ENCODE measurements at places on chromosomes 3 and 15.

GRCh38 chr3:105916767-105917166 lies 48.0 kb upstream of the CBLB start:
- no peak for DNase-seq

- no peak for DNase-seq
Observed at GRCh38 chr15:25664761-25665160, 198.4 kb downstream of the ATP10A start.

DNA sequence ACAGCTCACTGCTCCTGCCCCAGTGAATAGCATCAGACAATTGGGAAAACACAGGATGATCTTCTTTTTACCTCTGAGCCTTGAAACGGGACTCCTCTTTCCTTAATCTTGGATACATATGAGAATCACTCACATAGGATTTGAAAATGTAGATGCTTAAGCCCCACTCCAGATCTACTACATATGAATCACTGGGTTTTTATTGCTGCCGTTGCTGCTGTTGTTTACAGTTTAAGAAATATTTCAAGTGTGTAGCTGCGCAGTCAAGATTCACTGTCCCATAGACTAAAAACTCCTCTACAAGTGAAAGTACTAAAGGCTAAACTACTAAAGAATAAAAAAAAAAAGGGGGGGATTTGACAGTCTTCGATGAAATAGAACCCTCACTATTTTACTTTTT lies 765.9 kb downstream of the NTRK3 start:
- no peak for DNase-seq

GRCh38 chr3:162217647-162218046 lies 721.0 kb downstream of the OTOL1 start:
- DNase-seq = no peak

- DNase-seq = no peak
Observed at GRCh38 chr3:127955728-127956127, 40.7 kb downstream of the KBTBD12 start.

DNA sequence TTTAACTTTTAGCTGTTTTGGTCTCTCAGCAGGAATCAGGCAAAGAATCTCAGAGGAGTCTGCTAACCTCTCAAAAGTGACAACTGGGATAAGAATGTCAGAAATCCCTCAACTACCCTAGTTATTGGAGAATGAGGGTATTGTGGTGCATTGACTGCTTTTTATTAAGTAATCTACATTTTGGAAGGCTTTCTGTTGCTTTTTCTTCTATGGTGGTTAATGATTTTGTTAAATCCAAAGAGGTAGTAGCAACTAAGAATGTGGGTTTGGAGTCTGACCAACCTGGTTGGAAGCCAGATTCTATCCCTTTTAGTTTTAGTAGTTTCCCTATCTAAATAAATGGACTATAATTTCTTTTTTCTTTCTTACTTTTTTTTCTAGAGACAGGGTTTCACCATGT lies 94.7 kb upstream of the RNF7 start:
- DNase-seq = no peak

DNA sequence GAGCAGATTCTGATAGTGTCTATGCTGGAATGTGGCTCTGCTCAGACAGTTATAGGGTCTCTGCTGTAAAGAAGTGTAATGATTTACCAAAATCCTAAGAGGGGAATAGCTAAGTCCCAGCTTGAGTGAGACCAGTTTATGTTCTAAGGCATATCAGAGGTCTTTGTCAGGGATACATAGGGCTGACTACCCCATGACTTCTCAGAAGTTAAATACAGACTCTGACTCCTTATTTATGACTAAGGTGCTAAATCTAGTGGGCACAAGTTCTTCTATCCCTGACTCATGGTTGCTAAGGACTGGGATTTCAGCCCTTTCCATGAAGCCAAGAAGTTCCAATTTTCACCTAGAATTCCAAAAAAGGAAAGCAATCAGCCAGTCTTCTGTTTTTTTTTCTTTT lies 192.6 kb upstream of the POU1F1 start:
- DNase-seq = no peak

DNA sequence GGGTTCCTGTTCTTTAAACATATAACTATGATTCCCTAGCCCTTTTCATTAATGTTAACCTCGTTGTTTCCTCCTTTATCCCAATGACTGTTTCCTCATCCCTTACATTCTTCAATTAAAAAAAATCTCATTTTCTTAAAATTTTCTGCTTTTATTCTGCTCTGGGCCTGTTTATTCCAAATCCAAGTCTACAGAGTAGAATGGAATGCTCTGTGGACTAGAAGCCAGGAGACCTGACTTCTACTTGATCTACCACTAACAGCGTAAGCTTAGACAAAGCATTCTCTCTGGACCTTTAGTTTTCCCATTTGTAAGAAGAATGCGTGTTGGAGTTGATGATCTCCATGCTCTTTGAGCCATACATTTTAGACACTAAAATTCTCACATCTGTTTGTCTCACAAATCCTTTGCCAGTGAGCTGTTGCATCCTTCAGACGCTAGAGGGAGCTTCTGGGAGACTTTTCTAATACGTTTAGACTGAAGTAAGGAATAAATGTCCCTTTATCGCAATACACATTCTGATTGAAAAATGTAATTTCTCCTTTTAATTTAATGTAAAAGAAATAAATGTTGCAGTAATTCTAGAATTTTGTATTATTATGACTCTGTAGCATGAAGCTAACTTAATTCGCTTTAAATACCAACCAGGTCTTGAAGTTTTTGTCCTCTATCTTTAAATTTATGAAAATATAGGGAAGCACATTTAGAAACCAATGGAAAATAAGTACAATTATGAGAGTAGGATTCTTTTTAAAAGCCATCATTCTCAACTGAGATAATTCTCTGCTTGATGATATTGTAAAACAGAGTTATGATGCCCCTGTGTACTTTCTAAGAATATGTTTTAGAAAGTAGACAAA lies 21.7 kb upstream of the GMNC start:
- peak; percentile 40 for DNase-seq

GRCh38 chr3:124277144-124277890 lies 285.4 kb upstream of the ROPN1 start:
- DNase-seq = no peak

GRCh38 chr15:60695713-60696522 lies 217.0 kb upstream of the ICE2 start:
- no peak for DNase-seq

- DNase-seq = no peak
Observed at GRCh38 chr15:82810890-82811426, 1.5 kb downstream of the WHAMM start.

- DNase-seq = no peak
Observed at GRCh38 chr15:88995449-88995848, 82.3 kb upstream of the MFGE8 start.

DNA sequence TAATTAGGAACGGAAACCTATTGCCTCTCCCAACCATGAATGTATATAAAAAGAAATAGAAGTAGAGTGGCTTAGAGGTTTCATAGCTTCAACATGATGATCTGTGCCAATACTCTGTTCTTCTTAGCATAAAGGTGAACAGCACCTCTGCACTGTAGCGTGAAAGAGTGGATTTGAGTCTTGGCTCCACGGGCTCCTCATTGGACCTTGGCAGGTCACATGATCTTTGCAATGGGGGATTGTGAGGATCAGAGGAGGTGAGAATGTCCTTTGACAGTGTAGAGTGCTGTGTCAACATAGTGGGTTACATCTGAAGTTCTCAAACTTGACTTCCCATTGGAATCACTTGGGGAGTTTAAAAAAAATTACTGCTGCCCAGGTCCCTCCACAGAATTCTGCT lies 51.4 kb downstream of the FEM1B start:
- DNase-seq = no peak

DNA sequence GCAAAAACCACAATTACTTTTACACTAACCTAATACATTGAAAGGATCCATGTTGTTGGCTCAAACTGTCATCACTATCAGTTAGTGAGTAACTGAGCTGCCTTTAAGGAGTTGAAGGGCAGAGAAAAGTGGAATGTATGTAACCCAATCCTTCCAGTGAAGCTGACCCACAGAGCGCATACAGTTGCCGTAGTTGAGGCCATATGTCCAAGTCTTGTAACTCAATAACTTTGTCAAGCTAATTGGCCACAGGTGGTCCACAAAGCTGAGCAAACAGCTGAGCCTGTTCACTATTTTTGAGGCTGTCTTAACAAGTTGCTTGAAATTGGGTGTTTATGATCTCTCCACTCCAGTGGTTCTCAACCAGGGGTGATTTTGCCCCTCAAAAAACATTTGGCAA lies 169.0 kb upstream of the SLC24A5 start:
- no peak for DNase-seq

DNA sequence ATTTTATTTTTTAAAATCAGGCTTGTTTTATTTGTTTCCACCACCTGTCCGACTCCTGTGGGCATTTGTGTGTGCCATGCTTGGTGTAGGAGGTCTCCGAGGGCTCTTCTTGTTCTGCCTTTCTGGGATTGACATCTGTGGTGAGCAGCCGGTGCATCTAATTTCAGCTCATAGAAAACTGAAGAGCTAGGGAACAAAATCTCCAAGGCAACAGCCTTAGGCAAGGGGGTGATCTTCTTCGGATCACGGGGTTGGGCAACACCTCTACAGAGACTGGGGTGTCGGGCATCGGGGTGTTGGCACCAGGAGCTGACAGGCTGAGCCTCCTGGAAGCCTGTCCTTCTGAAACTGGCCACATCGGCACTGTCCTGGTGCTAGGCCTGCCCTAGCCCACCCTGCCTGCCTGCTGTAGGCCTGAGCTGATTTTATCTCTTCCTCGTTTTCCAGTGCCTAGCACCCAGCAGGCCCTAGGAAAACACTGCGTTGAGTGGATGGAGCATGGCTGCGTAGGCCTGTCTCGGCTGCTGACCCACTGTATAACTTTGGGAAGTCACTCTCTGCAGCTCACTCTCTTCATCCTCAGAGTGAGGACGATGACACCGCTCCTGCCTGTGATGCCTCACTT lies 10.3 kb downstream of the CHCHD6 start:
- DNase-seq = no peak

GRCh38 chr3:5047764-5048419 lies 68.7 kb downstream of the BHLHE40 start:
- DNase-seq = no peak
